Stimulated activated CD8-positive, alpha-beta memory T cell treated with anti-CD3 and anti-CD28 coated beads, Interleukin-15, amount 100 ng/mL, for 4 hours (primary cell): ENCODE measurements at places on chromosomes 2 and 18.

- DNase-seq = no peak
Observed at GRCh38 chr2:134738141-134738870, 19.5 kb upstream of the TMEM163 start.

DNA sequence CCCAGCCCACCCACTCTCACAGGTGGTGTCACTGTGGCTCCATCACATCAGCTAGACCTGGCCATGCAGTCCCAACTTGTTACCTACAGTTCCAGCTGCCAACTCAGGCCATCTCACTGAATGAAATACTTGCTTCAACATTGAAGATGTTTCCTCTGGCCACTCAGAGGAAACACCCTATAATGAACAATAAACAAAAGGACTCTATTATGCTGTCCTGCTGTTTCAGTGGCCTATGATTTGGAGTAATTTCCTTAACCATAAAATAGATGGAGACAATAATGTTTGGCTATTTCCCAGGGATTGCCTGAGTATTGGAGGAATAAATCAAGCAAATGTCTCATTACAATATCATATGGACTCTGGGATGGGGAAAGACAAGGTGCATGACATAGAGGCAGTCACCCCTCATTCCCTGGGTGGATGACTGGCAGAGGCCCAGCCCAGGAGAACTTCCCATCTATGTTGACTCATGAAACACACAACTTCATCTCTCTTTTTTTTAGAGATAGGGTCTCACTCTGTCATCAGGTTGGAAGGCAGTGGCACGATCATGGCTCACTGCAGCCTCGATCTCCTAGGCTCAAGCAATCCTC, 134.4 kb downstream of the TGIF1 start:
- no peak for DNase-seq

DNA sequence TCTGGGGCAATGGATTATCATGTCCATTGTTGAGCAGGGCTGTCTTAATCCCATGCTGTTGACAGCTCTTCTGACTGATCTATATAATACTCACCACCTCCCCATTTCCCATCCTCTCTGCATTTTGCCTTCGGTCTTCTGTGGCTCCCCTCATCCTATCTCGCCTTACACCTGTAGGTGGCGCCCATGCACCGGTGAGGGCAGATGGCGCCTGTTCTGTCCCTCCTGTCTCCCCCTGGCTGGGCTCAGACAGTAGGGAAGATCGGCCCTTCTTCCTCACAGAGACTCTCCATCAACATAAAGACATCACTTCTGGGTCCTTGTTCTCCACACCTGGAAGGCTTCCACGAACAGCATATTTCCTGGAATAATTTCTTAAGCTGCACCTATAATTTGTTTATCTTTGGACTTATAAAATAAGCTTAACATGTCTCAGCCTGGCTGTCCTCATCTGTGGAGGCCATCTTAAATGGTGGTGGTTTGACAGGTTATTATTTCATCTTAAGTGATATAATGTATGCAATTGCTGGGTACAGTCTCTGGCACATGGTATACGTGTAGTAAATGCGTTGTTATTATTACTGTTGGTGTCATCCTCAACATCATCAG, 10.9 kb upstream of the CDH20 start:
- no peak for DNase-seq

DNA sequence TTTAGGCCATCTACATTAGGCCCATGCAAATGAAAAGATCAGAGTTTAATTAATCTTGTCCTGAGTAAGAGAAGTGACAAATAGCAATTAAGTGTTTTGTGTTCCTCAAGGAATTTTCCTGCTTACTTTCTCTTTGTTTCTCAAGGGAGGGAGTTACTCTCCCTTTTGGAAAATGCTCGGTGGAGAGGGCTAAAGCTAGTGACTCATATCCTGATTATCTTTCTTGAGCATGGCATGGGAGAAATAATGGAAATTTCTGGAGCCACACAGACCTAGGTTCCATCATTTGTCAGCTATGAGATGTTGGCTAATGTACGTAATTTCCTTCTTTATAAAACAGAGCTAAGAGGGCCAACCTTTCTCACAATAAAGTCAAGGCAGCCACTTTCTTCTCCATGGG, 177.1 kb downstream of the ETAA1 start:
- no peak for DNase-seq

DNA sequence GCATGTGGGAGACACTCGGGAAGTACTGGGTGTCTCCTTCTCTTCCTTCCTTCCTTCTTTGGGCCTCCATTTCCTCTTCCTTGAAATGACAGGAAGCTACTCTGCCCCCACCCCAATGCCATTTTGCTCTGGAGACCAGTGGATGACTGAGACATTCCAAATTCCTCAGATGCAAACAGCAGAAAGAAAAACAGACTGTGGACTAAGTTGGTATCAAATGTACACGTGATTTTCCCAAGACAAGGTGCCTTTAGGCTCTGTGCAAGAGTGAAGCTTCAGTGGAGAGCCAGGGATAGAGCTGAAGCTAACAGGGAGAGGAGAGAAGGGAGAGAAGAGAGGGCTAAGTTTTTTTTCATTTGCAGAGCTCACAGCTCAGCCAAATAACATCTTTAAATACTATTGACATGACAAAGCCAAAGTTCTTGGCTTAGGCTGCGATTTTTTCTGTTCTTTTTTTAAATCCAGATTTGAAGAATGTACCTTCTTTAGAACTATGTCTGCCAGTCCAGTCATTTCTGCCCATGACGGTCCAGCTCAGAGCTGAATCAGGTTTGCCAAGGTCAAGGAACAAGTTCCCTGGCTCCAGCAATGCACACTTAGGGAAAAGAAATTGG, 84.5 kb upstream of the LCLAT1 start:
- DNase-seq = no peak

DNA sequence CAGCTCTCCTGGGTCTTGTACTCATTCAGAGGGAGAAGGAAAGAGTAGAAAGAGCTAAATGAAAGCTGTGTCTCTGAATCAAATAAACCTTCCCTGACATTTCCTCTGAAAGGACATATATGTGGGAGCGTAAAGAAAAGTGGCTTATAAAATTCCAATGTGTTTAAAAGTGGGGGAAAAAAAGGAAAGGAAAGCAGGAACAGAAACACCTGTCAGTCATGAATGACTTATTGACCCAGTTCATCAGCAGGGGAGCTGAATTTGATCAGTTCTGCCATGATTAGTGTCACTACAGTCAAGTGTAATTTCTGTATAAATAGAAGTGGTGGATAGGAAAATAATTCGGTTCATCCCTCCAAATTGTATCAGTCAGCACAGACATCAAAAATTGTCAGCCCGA, 382.5 kb downstream of the ERBB4 start:
- no peak for DNase-seq

GRCh38 chr2:4357121-4357520, 653.7 kb downstream of the DCDC2C start:
- DNase-seq = no peak

GRCh38 chr2:64327510-64328414, 126.2 kb upstream of the LGALSL start:
- DNase-seq = no peak

DNA sequence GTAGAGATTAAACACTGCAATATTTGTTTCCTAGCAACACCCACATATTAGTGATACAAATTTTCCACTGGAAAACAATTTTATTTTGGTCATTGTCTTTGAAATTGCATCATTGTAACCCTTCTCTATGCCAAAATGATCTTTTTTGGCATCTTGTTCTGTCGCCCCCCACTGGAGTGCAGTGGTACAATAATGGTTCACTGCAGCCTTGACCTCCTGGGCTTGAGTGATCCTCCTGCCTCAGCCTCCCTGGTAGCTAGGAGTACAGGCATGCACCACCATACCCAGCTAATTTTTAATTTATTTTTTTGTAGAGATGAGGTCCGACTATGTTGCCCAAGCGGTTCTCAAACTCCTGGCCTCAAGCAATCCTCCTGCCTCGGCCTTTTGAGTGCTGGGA, 117.4 kb downstream of the PIK3C3 start:
- no peak for DNase-seq

DNA sequence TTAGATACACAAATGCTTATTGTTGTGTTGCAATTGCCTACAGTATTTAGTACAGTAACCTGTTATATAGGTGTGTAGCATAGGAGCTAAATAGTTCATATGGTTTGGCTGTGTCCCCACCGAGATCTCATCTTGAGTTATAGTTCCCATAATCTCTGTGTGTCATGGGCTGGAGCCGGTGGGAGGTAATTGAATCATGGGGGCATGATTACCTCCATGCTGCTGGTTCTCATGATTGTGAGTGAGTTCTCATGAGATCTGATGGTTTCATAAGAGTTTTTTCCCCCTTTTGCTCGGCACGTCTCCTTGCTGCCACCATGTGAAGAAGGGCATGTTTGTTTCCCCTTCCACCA, 190.5 kb upstream of the SESTD1 start:
- DNase-seq = no peak

DNA sequence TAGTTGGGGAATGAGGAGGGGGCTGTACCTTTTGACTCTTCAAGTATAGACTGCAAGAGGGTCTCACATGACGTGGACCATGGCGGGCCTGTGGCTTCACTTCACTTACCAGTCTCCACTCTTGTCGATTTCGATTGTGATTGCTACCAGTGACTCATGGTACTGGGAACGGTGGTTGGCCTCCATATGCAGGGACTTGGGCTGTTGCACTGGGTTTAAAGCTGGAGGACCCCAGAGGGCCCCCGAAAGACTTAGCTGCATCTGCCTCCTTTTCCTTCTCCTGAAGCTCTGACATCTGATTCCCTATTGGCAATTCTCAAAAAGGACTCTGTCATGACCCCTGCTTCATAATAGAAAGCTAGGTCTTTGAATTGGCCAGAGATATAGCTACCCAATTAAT, 43.4 kb downstream of the HK2 start:
- DNase-seq = no peak

GRCh38 chr2:239946864-239947728, 78.0 kb downstream of the NDUFA10 start:
- DNase-seq = no peak
